Activated T-helper 1 cell treated with anti-CD3 and anti-CD28 coated beads, Interleukin-2, amount 50 U/mL, for 16 hours (primary cell): ENCODE measurements at places on chromosomes 5 and 9.

GRCh38 chr9:20508242-20508641, 114.1 kb downstream of the MLLT3 start:
- no peak for DNase-seq

DNA sequence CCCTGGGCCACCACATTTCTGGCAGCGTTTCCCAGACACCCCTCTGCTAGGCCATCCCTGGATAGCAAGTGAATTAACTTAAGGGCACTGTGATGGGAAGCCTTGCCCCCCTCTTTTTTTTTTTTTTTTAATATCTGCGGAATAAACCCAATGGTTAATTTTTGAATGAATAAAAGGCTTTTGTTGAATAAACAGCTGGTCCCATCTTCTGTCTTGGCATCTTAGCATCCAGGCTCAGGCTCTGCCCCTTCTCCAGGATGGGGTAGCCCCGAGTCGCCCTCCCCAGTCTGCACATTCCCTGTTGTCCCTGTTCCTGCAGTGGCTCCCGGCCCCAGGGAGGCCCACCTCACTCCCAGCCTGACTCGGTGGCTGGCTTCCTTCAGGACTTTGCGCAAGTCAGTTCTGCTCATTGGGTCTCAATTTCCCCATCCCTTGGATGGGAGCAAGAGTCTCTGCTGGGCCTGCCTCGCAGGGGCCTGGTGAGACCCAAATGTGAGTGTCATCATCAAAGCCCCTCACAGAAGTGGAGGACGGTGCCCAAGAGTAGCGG, 29.0 kb upstream of the HMCN2 start:
- DNase-seq, result no peak

DNA sequence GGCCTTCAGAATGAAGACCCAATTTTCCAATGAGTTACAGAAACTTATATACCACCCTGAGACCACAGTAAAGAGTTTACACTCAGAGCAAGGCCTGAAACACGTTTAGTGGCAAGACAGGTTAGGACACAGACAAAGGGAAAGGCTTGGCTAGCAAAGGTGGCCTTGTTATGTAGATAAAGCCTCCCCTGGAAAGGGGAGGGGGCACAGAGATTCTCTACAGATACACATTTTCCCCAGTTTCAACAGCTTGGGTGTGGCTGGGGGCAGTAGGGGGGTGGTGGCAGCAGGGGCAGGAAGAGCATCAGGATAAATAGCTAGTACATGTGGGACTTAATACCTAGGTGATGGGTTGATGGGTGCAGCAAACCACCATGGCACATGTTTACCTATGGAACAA, 51.9 kb upstream of the PPP1R2B start:
- DNase-seq, result no peak

DNA sequence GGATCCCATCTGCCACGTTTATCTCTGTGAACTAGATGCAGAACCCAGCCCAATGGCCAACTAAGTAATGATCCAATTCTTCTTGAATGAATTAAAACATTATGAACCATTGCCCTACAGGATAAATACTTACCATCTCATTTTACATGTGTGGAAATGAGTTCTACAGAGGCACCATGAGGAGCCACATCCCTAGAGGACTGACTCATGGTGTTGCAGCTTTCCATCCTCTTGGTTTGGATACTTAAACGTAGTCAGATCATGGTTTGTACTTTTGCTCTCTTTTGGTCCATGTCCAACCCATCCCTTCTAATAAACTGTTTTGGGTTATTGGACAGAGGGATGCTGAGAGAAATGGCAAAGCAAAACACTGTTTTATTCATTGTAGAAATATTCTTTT, 484.8 kb downstream of the EBF1 start:
- no peak for DNase-seq

- no peak for DNase-seq
These were observed 64.2 kb upstream of the PCSK5 start for GRCh38 chr9:75826314-75826713.

DNA sequence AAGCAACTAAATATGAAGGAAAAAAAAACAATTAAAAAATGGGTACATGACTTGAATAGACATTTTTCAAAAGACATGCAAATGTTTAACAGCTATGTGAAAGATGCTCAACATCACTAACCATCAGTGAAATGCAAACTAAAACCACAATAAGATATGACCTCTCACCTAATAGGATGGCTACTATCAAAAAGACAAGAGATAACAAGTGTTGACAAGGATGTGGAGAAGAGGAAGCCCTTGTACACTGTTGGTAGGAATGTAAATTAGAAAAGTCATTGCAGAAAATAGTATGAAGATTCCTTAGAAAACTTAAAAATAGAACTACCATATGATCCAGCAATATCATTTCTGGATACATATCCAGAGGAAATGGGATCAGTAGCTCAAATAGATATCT, 324.7 kb upstream of the TLE4 start:
- no peak for DNase-seq

DNA sequence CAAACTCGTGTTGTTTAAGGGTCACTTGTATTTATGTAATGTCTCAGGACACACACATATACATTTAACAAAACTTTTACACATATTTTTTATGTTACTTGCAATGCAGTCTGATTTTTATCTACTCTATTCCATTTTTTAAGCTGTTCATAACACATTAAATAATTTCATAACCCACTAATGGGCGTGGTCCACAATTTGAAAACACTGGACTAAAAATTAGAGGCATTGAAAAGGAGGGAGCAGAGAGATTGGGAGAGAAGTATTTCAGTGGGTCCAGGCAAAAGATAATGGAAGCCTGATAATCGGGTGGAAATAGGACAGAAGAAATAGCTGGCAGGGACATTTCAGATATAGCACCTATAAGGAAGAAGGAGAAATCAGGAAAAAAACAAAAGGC, 597.3 kb upstream of the CLINT1 start:
- no peak for DNase-seq

GRCh38 chr9:87711857-87712800, 13.8 kb upstream of the CTSL start:
- no peak for DNase-seq

DNA sequence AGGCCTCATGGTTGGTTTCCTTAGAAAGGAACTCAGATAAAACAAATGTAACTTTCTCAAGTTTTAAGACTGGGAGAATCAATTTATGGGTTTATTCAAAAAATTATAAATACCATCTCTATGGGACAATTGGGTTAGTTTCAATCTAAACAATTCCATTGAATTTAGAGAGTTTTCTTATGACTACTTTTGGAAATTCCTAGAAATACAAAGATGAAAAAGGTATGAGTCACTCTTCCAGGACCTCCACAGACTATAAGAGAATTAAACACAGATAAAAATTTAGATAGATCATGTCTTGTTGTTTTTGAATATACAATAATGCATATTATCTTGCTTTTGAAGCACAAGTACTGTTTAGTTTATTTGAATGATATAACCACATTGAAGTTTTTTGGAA, 188.7 kb downstream of the CHSY3 start:
- no peak for DNase-seq

DNA sequence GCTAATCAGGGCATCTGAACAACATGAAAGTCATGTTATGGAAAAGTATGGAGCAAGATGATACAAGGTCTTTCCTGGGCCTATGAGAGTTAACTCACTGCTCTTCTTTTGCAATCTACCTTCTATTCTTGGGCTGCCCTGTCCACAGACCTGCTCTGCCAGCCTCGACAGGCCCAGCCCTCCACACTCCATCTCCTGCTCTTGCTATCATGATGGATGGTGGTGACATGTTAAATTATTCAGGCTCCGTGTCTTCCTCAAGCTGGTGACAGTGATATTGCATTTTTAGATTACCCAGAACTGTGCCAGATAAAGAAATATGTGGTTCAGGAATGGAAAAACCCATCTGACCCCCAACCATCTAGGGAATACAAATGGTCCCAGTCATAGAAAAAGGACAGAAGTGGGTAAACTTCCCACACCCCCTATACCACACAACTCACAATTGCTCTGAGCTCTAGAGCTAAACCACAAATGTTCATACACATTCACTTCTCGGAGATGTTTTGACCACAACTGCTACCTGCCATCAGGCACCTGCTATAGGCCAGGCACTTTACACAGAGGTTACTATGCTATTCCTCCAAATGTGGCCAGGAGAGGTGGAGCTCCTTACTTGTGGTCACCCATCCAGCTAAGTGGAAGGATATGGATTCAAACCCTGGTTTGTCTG, 311.3 kb downstream of the ASTN2 start:
- no peak for DNase-seq

DNA sequence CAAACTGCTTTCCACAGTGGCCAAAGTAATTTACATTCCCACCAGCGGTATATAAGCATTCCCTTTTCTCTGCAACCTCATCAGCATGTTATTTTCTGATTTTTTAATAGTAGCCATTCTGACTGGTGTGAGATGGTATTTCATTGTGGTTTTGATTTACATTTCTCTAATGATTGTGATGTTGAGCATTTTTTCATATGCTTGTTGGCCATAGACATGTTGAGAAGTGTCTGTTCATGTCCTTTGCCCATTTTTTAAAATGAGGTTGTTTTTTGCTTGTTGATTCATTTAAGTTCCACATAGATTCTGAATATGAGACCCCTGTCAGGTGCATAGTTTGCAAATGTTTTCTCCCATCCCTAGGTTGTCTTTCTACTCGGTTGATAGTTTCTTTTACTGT, 254.5 kb upstream of the MPDZ start:
- DNase-seq, result no peak

- DNase-seq, result no peak
These were observed 5.5 kb upstream of the LTC4S start for GRCh38 chr5:179788193-179788854.

- no peak for DNase-seq
These were observed 40.6 kb downstream of the TSPAN17 start for GRCh38 chr5:176687881-176688280.

- no peak for DNase-seq
These were observed 100.3 kb upstream of the ELAVL2 start for GRCh38 chr9:23926368-23926767.

DNA sequence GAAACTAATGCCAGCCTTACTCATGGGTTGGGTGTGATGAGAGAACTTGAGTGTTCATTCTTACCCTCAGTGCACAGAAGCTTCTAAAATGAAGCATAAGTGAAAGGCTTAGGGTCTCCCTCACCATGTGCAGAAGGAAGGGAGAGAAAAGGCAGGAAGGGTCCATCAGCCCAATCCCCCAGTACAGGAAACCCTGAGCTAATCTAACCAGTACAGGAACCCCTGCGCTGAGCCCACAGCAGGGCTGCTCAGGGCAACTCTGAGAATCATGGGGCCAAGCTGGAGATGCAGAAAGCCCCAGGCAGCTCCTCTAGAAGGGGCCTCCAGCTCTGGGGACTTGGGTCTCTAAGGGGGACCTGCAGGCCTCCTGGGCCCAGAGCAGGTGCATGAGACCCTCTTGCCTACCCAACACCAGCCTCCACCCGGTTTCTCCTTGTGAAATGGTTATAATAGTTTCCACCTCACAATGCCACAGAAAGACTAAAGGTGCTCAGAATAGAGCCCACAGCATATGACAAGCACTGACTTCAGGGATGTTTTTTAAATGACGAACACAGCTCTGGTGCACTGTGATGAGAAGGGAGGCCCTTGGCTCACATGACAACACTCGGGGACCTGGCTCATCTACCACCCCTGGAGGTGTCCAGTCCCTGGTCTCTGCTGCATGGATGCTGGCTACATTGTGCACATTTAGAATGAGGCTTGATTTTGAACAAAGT, 190.1 kb downstream of the ACTL7B start:
- DNase-seq, result no peak

- DNase-seq, result no peak
These were observed 171.9 kb downstream of the ENTREP1 start for GRCh38 chr9:69496846-69497450.

DNA sequence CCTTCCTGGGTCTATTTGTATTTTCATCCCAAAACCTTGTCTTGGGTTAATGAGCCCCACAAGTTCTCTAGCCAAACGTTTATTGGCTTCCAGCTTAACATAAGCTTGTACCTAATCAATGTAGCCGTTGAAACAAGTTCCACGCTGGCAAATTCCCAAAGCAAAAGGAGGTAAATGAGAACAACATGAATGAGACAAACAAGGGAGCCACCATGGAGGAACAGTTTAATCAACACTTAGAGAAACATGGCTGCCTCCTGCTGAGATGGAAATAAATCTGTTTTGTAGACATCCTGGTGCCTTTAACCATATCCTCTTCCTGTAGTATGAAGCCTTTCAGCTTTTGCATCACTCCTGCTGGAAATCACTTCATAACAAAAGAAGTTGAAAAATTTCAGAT, 166.6 kb upstream of the NFIB start:
- DNase-seq, result no peak

GRCh38 chr9:131398204-131398603, 4.3 kb downstream of the PRRC2B start:
- peak; percentile 36 for DNase-seq

DNA sequence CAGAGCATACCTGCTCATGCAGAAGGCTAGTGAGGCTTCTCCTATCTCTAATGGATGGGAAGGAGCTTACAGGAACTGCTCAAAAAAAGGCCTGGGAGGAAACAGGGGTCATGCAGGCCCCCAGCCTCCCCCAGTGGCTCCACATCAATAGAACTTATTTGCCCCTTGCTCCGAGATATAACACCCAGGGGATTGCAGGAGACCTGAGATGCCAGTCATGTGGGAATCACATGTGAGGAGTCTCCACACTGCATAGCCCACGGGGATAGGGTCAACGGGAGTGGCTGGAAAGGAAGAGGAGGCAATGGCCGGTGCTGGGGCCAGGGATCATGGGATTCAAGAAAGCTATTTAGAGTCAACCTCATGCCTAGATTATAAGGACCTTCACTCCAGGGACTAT, 76.2 kb downstream of the NRG2 start:
- DNase-seq, result no peak

GRCh38 chr5:33557605-33558004, 116.8 kb downstream of the TARS1 start:
- DNase-seq, result no peak

DNA sequence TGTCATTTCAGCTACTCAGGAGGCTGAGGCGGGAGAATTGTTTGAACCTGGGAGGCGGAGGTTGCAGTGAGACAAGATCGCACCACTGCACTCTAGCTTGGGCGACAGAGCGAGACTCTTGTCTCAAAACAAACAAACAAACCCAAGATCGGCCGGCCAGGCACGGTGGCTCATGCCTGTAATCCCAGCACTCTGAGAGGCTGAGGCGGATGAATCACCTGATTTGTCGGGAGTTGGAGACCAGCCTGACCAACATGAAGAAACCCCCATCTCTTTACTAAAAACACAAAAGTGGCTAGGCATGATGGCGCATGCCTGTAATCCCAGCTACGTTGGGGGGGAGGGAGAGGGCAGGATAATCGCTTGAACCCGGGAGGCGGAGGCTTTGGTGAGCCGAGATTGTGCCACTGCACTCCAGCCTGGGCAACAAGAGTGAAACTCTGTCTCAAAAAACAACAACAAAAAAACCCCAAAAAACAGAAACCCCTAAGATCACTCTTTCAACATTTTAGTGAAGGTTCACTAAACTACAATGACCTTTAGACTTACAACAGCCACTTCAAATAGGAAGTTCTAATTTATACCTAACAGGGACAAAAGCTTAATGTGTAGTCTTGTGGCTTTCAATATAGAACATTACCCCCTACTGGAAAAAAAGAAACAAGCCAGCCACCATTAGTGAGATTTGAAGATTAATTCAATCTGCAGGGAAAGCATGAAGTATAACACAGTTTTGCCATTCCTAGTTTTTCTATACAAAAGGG, 7.0 kb downstream of the HSPA9 start:
- DNase-seq, result no peak
